Hematopoietic multipotent progenitor cell treated with erythropoietin and hydrocortisone succinate and interleukin-3 and kit ligand, for 4 days (in vitro differentiated cells): ENCODE measurements at places on chromosomes 13 and 19.

DNA sequence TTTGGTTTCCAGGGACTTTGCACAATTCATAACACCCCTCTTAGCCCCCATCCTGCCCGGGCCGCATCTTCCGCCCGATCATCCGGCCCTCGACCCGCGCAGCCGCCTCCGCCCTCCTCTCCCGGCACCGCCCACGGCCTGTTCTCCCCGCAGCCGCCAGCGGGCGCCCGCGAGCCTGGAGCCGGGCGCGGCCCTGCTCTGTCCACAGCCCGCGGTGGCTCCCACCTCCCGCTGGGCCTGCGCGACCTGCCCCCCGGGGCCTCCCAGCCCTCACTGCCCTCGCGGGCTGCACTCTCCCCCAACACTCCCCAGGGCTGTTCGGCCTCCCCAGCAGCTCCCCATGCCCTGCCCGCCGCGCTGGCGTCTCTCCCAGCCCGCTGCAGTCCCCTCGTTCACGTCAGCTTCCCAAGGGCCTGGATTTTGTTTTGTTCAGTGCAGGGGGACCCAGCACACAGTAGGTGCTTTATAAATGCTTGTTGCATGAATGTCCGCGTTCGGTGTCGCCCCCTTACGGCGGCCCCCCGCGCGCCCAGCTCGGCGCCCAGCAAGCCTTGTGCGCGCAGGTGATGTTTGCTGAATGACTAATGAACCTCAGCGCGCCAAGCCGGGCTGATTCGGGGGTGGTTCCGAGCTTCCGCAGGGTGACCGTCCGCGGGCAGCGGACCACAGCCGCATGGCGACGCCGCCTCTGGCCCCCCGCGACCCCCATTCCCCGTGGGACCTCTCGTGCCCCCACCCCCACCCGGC, 4.6 kb upstream of the APC2 start:
- DNase-seq, result peak; percentile 86

- DNase-seq, result no peak
Measured at GRCh38 chr13:93767180-93767916, 540.7 kb downstream of the GPC6 start.

DNA sequence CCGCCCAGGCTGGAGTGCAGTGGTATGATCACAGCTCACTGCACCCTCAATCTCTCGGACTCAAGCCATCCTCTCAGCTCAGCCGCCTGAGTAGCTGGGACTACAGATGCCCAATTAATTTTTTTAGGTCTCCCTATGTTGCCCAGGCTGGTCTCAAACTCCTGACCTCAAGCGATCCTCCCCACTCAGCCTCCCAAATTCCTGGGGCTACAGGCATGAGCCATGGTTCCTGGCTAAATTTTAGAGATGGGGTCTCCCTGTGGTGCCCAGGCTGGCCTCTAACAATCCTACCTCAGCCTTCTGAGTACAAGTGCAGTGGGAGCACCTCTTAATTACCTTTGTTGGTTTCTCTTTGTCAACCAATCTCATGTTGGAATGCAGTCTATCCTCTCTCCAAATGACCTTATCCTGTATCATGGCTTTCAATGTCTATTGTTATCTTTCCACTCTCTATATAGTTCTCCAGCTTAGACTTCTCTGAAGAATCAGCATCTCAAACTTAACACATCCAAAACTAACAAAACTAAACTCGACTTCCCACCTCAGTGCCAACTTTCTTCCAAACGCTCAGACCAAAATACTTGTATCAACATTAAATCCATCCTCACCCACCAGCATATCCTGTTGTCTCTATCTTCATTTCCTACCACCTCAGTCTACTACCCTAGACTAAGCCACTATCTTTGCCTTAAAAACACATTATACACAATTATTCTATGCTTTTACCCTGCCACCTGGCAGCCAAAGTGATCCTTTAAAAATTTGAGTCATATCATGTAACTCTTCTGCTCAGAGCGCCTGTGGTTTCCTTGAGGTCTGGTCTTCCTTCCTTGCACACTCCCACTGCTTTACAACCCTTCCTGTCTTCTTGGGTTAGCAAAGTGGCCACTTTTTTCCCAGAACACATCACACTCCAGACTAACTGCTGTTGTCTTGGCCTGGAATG, 6.7 kb downstream of the TPT1 start:
- DNase-seq, result peak; percentile 82

GRCh38 chr13:60645676-60646075, 248.7 kb downstream of the TDRD3 start:
- DNase-seq, result no peak

DNA sequence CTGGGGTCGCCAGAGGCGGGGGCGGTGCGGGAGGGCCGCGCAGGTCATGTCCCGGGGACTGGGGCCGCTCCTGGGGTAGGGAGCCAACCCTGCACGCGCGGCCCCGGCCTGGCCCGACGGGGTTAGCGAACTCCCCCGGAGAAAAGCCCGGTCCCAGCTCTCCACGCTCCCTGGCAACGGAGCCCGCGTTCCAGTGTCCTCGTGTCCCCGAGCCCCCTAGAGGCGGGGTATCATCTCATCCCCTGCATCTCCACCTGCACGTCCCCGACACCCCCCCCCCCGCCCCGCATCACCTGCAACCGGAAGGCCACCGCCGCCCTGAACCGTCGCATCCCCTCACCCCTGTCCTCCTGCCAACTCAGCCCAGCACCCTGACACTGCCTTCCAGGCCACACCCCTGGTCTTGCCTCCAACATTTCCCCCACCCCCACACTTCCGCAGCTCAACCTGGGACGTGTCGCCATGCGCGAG, 2.7 kb downstream of the WDR88 start:
- peak; percentile 46 for DNase-seq

DNA sequence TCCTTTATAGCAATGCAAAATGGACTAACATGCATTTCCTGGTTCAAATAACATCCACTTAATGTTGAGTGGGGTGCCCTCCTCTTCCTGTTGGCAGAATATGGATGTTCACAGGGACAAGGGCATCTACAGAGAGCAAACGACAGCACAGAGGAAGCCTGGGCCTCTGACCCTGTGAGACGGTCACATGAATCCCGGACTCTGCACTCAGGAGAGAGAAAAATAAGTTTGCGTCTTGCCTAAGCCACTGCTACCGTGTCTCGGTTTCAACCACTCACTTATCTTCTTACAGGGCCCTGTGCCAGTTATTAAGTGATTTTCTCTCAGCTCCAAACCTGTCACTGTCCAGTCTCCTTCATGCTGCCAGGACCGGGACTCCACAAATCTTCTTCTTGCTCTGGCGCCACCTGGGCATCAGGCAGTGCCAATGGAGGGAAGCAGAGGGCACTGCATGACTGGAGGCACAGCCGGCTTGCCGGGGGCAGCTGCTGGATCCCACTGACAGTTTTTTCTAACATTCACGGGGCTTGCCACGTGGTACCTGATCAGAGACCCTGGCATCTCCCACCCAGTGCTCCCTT, 11.8 kb downstream of the LIG1 start:
- DNase-seq, result no peak

DNA sequence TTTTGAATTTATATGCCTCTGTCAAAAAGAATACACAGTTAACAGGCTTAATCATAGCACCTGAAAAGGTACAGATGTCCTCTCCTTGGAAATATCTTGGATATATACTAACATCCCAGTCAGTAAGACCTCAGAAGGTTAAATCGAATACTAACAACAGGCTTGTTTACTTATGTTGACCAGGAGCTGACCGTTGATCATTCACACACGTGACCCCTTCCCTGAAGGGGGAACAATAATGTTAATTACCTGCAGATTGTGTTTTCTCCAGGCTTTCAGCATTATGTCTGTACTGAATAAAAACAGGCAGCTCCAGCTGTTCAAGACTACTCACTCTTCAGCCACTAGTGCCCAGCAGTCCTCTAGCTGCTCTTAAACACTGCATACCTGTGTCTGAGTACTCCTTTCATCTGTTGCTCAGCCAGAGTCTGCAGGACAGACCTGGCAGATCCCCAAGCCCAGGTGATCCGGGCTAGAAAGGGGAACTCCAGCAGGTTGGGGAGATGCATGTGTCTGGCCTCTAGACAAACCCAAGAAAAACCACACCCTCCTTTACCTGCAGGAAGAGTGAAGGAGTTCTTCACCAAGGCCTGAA, 163.9 kb downstream of the RNF17 start:
- no peak for DNase-seq

DNA sequence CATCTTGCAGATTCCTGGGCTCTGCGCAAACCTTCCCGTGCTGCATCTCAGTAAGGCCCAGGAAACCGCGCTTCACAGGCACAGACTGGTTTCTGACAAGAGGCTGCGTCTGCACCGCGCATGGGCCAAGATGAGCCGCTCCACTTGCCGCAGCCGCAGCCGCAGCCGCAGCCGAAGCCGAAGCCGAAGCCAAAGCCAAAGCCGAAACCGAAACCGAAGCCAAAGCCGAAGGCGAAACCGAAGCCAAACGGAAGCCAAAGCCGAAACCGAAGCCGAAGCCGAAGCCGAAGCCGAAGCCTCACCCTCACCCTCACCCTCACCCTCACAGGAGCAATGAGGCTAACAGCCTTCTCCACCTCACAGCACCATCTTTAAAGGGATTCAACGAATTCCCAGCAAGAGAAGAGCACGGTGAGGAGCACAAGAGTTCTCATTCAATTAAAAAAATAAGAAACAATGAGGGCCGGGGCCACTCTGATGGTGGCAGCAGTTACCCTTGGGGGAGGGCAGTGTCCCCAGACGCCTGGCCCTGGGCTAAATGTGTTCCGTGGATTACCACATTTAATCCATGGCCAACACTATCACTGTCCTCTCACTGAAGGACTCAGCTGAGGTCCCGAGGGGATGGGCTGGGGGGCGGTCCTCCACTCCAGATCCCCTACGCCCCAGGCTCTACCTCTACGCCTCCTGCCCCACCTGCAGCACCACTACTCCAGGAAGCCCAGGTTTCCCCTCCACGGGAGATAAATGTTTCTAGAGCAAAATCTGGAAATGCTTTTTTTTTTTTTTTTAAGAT, 29.1 kb downstream of the ZNF787 start:
- DNase-seq, result no peak

GRCh38 chr19:19540064-19540714, 2.1 kb downstream of the CILP2 start:
- peak; percentile 95 for DNase-seq

DNA sequence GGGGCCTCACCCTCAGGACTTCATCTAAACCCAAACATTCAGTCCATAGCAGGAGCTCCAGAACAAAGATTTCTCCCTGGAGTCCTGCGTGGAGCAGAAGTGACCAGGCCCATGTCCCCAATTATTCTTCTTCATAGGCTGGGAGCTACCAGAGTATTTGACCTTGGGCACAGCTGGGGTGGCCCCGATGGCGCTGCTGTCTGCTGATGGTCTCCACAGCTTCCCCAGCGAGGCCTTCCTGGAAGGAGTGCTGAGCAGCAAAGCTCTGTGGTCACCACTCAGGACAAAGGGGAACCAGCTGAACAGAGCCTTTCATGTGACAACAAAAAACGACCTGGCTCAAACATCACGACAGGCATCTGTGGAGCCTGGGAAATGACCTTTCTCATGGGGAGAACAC, 62.7 kb upstream of the ARGLU1 start:
- DNase-seq, result peak; percentile 21

- DNase-seq, result no peak
Measured at GRCh38 chr19:3620145-3620816, 6.3 kb downstream of the CACTIN start.

DNA sequence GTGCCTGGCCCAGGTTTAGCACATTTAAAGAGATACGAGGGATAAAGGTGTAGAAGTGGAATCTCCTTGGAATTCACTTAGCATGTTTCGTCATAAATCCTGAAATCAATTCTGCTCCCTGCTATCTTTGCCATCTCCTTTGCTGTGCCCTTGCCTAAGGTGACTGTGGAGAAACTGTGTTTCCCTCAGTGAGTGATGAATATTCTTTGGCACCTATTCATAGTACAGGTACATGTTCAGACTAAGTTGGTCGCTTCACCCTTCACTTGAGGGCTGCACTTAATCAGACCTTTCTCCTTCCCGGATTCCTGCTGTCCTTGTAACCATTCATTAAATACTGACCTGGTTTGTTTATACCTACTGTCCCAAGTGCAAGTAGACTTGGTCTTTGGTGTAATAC, 17.8 kb downstream of the PCCA start:
- DNase-seq, result no peak

GRCh38 chr19:5166262-5166661, 174.3 kb downstream of the PTPRS start:
- no peak for DNase-seq

GRCh38 chr13:94827566-94827965, 115.2 kb upstream of the SOX21 start:
- DNase-seq, result no peak

DNA sequence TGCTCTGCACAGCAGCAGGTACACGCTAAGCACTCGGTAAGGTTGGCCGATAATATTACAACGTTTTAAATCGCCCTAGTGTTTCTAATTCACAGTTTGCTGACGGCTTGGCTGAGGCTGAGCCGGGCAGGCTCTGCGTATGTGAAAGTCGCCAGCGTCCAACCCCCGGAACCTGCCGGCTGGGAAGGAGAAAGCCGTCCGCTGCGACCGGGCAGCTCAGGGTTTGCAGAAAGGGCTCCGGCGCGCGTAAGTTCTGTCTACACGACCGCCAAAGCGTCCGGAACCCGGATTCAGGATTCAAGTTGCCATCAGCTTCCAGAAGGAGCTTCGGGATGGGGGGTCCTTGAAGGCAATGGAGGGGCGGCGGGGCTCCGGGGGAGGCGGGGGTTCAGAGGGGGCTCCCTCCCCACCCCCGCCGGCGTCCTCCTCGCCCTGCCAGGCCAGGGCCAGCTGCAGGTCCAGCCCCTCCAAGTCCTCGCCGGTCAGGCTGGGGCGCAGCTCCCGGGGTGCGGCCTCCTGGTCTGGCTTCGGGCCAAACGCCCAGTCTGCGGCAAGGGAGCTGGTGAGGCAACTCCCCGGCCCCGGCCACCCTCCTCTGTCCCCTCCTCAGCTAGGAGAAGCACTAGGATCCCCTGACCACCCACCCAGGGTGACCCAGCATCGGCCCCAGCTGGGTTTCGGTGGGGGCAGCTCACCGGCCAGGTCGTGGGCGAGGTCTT, 575 bp downstream of the SMIM44 start:
- no peak for DNase-seq

- DNase-seq, result peak; percentile 35
Measured at GRCh38 chr19:46984077-46985010, 35.3 kb upstream of the NPAS1 start.

- DNase-seq, result no peak
Measured at GRCh38 chr19:52566588-52566987, 3.5 kb upstream of the ZNF701 start.

- peak; percentile 90 for DNase-seq
Measured at GRCh38 chr19:44723952-44724319, 24.6 kb upstream of the BCL3 start.

GRCh38 chr13:101757446-101758039, 305.1 kb downstream of the ITGBL1 start:
- peak; percentile 64 for DNase-seq
